ENCODE measurements at places on chromosomes 6 and 20.

DNA sequence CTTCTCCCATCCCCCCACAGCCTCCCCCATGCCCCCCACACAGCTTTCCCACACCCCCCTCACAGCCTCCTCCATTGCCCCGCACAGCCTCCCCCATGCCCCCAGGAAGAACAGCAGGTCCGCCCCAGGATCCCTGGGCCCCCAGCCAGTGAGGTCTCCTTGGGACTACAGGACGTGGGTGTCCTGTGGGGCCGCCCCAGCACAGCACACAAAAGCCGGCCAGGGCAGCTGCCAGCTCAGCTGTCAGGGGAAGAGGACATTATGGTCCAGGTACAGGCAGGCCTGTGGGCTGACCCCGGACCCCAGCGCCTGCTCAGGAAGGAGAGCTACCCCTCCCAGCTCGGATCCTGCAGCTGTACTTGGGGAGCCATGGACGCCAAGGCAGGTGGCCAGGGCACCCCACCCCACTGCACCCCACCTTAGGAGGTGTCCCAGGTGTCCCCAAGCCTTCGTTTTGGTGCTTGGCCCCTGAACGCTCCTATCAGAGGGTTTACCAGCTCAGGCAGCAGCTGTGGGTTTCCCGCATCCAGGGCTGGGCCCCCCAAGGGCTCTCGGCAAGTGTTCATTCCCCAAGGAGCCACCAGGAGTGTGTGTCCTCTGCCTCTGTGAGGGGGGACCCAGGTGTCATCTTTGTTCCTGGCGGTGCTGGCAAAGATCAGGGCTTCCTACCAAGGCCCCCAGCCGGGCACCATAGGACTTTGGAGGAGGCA is 42.3 kb upstream of the GATA5 start:
- no peak overlapping the region for H3K4me3 ChIP-seq
- H3K4me1 ChIP-seq, result peaks cover 1% of the 10 kb centered on the region
- DNase-seq, result no peak
- H3K36me3 ChIP-seq, result no peaks in the 10 kb centered on the region

- no peaks in the 10 kb centered on the region for H3K36me3 ChIP-seq
- no peak overlapping the region for H3K4me3 ChIP-seq
- no peaks in the 10 kb centered on the region for H3K4me1 ChIP-seq
- DNase-seq, result no peak
Measured at GRCh38 chr6:163826629-163827028, 412.1 kb downstream of the QKI start.

- peaks cover 6% of the 10 kb centered on the region for H3K4me1 ChIP-seq
- peaks cover 50% of the 10 kb centered on the region for H3K36me3 ChIP-seq
- DNase-seq, result no peak
- no peak overlapping the region for H3K4me3 ChIP-seq
Measured at GRCh38 chr20:48984575-48985219, 61.4 kb upstream of the CSE1L start.

GRCh38 chr6:27144740-27145079 is 102.8 kb upstream of the PRSS16 start:
- H3K4me3 ChIP-seq, result no peak overlapping the region
- peaks cover 4% of the 10 kb centered on the region for H3K36me3 ChIP-seq
- H3K4me1 ChIP-seq, result peaks cover 29% of the 10 kb centered on the region
- H3K27ac ChIP-seq, result peak overlapping the region; percentile 46
- H3K27me3 ChIP-seq, result no peaks in the 10 kb centered on the region

DNA sequence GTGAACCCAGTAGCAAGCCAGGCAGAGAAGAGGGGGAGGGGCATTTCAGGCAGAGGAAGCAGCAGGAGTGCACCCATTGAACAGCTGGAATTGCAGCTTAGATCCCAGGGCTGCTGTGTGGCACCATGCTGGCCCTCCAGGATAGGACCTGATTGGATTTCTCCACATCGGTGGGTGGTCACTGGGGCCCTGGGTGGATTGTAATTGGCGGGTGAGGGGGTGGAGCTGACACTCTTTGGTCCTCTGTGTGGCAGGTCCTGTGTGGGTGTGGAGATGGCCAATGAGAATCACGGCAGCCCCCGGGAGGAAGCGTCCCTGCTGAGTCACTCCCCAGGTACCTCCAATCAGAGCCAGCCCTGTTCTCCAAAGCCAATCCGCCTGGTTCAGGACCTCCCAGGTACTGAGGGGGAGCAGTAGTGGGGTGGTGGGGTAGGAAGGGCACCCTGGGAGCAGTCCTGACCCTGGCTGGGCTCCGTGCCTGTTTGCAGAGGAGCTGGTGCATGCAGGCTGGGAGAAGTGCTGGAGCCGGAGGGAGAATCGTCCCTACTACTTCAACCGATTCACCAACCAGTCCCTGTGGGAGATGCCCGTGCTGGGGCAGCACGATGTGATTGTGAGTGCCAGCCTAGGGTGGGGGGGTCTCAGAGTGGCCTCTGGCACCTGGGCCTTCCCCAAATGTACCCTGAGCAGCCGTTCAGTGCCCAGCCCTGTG is 4.4 kb downstream of the PCIF1 start:
- peaks cover 15% of the 10 kb centered on the region for H3K4me1 ChIP-seq
- DNase-seq, result no peak

DNA sequence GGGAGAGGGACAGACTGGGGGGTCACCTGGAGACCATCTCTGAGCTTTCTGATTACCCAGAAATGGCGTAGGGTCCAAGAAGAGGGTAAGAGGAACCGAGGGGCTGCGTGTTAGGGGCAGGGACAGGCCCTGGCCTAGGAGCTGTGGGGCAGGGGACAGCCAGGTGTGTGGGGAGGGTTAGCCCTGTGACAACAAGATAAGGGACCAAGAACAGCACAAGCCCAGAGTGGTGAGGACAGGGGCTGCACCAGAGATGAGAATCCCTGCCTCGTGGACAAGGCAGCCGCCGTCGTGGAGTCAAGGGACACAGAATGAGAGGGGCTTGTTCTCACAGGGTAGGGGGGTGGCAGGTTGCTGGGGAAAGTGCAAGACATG is 449 bp upstream of the AVP start:
- no peak overlapping the region for H3K4me3 ChIP-seq
- DNase-seq, result no peak
- no peaks in the 10 kb centered on the region for H3K36me3 ChIP-seq
- H3K4me1 ChIP-seq, result no peaks in the 10 kb centered on the region
- peaks cover 50% of the 10 kb centered on the region for H3K27me3 ChIP-seq

GRCh38 chr6:120869397-120869796 is 464.9 kb downstream of the TBC1D32 start:
- H3K4me1 ChIP-seq, result no peaks in the 10 kb centered on the region
- H3K27ac ChIP-seq, result no peak overlapping the region
- H3K36me3 ChIP-seq, result no peaks in the 10 kb centered on the region
- H3K27me3 ChIP-seq, result no peaks in the 10 kb centered on the region

GRCh38 chr20:64011366-64011779 is 24.6 kb upstream of the C20orf204 start:
- peaks cover 58% of the 10 kb centered on the region for H3K36me3 ChIP-seq
- peaks cover 55% of the 10 kb centered on the region for H3K4me1 ChIP-seq
- H3K27me3 ChIP-seq, result no peaks in the 10 kb centered on the region

GRCh38 chr20:6006603-6006949 is 47.3 kb downstream of the LRRN4 start:
- H3K27ac ChIP-seq, result peak overlapping the region; percentile 95
- H3K4me1 ChIP-seq, result peaks cover 37% of the 10 kb centered on the region
- H3K36me3 ChIP-seq, result peaks cover 12% of the 10 kb centered on the region
- H3K4me3 ChIP-seq, result peak overlapping the region; percentile 98

- H3K36me3 ChIP-seq, result no peaks in the 10 kb centered on the region
- H3K4me3 ChIP-seq, result no peak overlapping the region
- H3K4me1 ChIP-seq, result no peaks in the 10 kb centered on the region
- DNase-seq, result no peak
- H3K27ac ChIP-seq, result no peak overlapping the region
Measured at GRCh38 chr20:10747019-10747418, 73.2 kb upstream of the JAG1 start.

GRCh38 chr6:3381233-3381921 is 75.5 kb downstream of the SLC22A23 start:
- peaks cover 10% of the 10 kb centered on the region for H3K27me3 ChIP-seq
- no peak for DNase-seq
- H3K4me1 ChIP-seq, result no peaks in the 10 kb centered on the region
- H3K36me3 ChIP-seq, result no peaks in the 10 kb centered on the region
- no peak overlapping the region for H3K4me3 ChIP-seq
- peak overlapping the region; percentile 38 for H3K27ac ChIP-seq

DNA sequence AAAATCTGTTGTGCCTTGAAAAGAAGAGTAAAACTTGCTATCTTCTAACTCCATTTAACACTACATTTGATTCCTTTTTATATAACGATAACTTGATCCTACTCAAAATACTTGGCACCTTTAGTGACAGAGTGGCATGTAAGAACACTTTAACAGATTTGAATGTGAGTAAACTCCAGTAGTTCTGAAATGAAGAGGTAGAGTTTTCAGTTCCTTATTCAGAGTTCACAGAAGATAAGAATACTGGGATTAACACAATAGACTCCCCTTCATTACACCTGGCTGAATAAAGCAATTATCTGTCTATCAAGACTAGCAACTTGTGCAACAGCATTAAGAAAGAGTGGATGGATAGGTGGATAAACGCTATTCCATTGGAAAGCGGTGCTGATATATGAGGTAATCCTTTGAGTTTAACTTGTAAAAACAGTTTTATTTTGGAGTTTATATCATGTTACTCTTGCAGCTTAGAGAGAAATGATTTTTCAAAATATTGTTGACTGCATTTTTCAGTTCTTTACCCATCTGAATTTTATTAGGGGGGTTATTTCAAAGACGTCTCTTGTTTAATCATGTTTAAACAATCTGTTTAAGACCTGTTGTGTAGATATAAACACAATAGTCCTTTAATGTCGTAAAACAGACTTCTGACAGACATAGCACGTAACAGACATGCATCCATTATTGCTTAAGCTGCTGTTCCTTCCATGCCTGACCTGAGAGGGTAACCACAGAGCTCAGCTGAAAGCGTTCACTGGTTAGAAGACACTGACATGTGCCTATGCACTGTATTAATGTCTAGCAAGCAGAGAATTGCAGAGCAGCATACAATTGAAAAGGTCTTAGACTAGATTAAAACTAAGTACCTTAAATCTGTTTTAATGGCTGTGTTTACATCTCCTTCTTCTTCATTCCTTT is 102.4 kb upstream of the SUPT3H start:
- H3K4me1 ChIP-seq, result peaks cover 16% of the 10 kb centered on the region
- peaks cover 4% of the 10 kb centered on the region for H3K36me3 ChIP-seq
- no peak overlapping the region for H3K27ac ChIP-seq
- DNase-seq, result no peak
- H3K27me3 ChIP-seq, result peaks cover 3% of the 10 kb centered on the region
- H3K4me3 ChIP-seq, result no peak overlapping the region

All from activated T-helper 1 cell treated with anti-CD3 and anti-CD28 coated beads, Interleukin-12 subunit alpha, Interleukin-12 subunit beta, Interleukin-2, Interleukin-4 antibody, amounts not matched to agents 30 ng/mL and 10 ng/mL and 1 ng/mL, durations not matched to agents 14 hours and 24 hours and 36 hours (primary cell).